Erythroblast (primary cell): ENCODE measurements at places on chromosomes 4 and X.

DNA sequence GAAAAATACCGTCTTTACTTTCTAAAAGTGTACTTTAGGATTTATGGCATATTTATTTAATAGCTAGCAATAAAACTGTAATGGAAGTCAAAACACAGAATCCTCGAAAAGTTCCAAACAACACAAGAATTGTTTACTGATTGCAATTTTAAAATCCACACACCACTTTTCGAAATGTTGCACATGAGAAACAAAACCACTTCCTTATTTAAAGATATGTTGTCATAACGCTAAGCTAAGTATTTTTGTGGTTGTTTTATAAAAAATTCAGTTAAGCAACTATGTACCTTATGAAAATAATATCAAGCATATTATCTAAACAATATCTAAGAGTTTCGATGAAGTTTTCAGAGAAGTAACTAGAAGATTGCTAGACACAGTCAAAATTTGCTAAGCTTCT lies 344 bp downstream of the TMPRSS11D start:
- no peak for DNase-seq

DNA sequence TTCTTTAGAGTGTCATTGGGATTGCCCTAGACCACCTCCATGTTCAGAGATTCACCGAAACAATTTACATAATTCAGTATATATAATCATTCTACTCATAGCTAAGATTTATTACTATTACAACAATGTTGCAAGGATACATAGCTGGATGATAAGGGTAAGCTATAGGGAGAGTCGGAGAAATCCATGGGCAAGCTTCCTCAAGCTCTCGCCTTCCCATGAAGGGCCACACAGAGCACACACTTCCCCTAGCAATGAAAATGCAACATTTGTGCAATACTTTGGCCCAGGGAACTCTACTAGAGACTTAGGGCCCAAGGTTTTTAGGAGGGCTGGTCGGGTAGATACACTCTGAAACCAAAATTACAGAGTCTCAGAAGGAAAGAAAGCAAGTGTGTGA lies 49.7 kb upstream of the ABCG2 start:
- no peak for DNase-seq

GRCh38 chr4:110823251-110823650 lies 200.4 kb upstream of the PITX2 start:
- DNase-seq = no peak

GRCh38 chr4:138297743-138298405 lies 55.7 kb upstream of the SLC7A11 start:
- DNase-seq = no peak

- no peak for DNase-seq
These were observed 161.3 kb downstream of the KIT start for GRCh38 chr4:54819034-54819433.

- no peak for DNase-seq
These were observed 178.5 kb downstream of the DCHS2 start for GRCh38 chr4:154313004-154313585.

GRCh38 chr4:126954537-126955291 lies 678.0 kb upstream of the INTU start:
- DNase-seq = no peak

DNA sequence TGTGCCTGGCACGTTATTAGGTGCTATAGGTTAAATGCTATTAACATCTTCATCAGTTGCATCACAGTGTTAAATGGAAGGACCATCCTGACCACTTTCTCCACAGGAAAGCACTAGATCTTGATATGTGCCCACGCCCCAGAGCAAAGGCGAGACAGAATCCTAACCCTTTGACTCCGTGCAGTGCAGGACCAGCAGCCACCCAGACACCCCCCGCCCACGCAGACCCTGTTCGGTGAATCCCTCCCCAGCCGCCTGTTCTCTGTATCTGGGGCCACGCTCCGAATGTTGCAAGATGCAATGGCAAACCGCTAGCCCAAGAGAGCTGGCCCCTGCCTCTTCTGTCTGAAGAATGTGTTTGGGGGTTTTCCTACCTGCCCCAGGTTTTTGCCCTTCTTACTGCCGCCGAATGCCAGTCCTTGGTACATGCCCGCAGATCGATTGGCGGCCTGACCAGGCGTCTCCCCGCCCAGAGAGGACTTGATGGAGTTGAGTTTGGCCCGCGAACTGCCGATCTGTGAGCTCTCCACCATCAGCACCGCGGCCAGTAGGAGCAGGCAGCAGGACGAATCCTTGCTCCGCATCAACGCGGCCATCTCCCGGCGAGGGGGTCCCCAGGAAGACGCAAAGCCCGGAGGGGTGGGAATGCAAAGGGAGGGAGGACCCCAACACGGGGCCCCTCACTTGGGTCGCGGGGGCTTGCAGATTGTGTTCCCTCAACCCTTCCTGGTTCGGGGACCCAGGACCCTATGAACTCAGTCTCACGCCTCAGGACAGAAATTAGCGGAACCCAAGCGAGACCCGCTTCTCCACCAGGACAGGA lies 906 bp downstream of the DKK2 start:
- no peak for DNase-seq

GRCh38 chrX:12866451-12867377 lies at the start of gene TLR7:
Gene TLR7 (plus strand): TSS chrX:12867072. CDS start chrX:12867579, 507 bp downstream.
- DNase-seq = no peak

DNA sequence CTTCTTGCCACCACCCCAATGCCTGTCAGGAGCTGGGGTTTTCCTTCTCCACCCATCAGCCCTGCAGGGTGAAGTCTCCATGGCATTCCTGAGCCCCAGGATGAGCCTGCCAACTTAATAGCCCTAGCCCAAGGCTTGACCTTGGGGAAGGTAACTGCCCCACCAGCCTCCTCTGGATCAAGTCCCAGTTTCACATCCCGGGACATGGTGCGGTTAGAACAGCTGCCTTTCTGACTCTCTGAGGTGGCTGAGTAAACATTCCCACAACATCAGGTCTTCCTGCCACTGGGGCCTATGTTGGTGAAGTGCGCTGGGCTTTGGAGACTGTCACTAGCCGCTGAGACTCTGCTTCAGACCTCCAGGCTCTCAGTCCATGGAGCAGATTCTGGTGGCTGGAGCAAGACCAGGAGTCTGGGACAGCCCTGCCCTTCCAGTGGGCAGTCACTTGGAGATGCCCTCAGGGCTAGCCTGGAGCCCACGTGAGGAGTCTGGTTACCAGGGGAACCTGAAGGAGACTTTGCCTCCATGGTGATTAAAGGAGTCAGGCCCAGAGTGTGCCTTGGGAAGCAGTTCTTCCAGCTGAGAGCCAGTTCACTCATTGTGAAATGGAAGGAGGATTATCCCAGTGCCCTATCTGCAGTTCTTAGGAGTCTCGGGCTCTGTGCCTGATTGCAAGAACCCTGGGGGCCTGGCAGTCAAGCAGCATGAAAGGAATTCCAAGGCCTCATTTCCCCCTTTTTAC lies 56.8 kb downstream of the SMIM20 start:
- no peak for DNase-seq

GRCh38 chr4:2251073-2251794 lies 9.3 kb upstream of the HAUS3 start:
- no peak for DNase-seq

GRCh38 chr4:23105759-23106370 lies 413.1 kb downstream of the GBA3 start:
- DNase-seq = no peak

- DNase-seq = no peak
These were observed 462.2 kb downstream of the INPP4B start for GRCh38 chr4:142383800-142384470.

- no peak for DNase-seq
These were observed 203.9 kb upstream of the LEF1 start for GRCh38 chr4:108372681-108373080.

GRCh38 chr4:186037692-186038658 lies 31.0 kb upstream of the TLR3 start:
- peak; percentile 57 for DNase-seq

DNA sequence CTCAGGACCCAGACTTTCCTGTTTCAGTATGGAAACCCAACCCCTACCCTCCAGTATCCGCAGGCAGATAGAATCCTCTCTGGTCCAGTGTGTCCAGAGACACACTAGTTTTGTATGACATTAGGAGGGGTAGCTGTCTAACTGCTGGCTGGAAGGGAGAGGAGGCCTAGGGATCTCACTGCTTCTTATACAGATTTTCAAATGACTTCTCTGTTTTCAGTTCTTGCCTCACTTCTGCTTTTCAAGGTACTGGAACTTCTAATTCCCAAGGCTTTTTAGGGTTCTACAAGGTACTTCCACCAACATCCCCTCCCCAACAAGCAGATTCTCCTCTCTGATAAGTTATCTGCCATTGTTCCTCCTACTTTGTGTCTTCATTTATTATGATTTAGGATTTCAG lies 6.1 kb downstream of the SGCB start:
- DNase-seq = no peak

DNA sequence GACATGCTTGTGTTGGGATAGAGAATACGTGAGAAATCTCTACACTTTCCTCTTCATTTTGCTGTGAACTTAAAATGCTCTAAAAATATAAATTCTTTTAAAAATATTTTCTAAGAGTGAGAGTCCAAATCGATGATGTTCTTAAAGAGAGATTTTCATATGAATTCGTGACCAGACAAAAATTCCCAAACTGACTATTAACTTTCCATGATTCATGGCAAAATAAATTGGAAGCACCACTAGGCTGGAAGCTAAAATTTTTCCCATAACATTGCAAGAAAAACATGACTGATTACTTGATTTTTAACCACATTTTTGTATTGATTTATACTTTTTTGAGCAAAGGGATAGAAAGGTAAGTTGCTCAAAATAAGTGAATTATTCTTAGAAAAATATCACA lies 201.1 kb downstream of the ANTXR2 start:
- no peak for DNase-seq

DNA sequence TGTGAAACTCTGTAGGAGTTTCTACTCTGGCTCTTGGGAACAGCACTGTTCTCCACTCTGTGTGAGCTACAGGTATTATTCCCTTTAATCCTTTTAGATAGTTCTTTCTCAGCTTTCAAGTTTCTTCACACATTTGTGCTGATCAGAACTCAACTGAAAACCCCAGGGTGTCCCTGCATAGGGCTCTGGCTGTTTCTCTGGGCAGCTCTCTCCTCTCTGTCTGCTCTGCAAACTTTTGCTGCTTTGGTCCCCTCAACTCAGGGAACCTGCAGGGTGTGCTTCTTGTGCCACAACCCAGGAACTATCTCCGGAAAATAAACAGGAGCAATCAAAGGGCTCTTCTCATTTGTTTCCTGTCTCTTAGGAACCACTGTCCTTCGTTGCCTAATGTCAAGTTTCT lies 196.6 kb upstream of the GABRA2 start:
- no peak for DNase-seq

DNA sequence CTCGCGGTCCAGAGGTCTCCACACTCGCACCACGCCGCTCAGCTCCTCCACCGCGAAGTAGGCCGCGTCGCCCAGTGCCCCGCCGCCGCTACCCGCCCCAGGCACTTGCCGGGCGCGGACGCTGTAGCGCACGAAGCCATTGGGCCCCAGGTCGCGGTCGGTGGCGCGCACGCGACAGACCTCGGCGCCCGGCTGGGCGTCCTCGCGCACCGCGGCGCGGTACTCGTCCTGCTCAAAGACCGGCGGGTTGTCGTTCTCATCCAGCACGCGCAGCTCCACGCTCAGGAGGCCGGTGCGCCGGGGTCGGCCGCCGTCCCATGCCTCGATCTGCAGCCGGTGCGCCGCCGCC lies 1.4 kb downstream of the DCHS2 start:
- DNase-seq = peak; percentile 10

- no peak for DNase-seq
These were observed 47.6 kb downstream of the MTHFD2L start for GRCh38 chr4:74205559-74205958.

GRCh38 chr4:81505004-81505598 lies 33.4 kb upstream of the RASGEF1B start:
- DNase-seq = peak; percentile 59

DNA sequence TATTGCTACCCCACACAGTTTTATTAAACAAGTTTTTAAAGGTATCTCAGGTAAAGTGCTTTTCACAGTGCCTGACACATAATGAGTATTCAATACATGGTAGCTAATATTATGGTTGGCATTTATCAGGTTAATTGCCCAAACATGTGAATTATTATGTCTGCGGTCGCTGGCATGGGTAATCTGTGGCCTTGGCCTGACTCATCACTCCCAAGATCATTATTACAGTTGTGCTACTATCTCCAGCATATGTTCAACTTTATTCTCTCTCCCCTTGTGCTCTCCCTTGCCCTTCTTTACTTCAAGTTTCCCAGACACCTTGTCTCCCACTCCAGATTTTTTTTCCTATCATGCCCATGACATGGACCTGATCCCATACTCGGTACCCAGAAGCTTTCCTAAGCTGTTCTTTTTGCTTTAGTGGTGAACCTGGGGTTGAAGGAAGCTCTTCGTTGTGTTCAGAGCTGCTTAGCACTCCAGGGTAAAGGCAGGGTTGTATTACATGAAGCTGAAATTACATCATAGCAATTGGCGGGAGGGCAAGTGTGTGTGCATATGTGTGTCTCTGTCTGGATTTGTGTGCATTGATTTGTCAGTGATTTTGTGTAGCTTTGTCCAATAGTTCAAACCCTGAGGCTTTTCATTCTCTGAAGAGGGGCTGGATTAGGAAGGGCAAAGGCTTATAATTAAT lies 176.5 kb upstream of the NRK start:
- DNase-seq = no peak

DNA sequence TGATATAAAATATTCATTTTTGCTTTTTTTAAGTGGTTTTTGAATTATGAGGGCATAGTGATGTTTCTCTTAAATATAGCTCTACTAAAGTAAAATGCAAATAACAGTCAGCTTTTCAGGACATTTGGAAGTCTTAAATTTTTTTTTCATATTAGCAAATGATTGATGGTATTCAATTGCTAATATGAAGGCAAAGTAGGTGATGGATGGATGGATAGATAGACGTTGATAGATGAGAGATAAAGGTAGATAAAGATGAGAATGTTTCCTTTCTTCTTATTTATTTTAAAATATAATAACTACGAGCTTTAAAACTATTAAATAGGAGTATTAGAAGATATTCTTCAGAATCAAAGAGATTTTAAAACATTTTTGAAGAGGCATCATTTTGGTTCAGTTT lies 83.7 kb downstream of the FBXO8 start:
- DNase-seq = no peak

- DNase-seq = no peak
These were observed 754.3 kb upstream of the MAGEB2 start for GRCh38 chrX:29461039-29461438.

- no peak for DNase-seq
These were observed 62.1 kb downstream of the GALNTL6 start for GRCh38 chr4:171875291-171875690.

DNA sequence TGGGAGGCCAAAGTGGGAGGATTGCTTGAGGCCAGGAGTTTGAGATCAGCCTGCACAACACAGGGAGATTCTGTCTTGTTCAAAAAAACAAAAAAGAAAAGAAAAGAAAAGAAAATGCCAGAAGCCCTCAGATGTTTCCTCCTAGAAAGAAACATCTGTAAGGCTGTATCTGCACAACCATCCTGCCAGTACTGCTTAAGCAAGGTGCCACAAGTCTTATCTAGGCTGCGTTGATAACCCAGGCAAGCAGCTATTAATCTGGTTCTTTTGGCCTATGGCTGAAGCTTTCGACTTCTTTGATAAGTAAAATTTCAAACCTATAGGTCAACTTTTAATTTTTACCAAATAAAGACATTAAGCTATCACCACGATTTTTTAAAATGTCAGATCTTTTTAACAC lies 3.1 kb downstream of the COX18 start:
- peak; percentile 84 for DNase-seq
